ENCODE measurements at places on chromosomes 11 and 22.

DNA sequence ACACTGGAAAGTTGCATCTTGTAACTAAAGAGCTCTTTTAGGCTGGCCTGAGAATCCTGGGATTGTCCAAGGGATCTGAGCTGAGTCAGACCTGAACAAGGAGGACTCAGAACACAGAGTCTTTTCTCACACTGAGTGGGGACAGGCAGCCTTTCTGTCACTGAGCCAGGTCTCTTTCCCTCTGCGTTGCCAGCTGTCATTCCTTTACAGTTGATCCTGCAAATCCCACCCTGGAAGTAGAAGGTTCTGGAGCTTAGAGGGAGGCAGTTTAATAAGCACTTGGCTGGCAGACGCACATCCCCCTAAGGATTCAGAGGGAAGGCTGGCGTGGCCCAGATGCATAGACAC is 76.3 kb upstream of the SUSD2 start:
- DNase-seq = no peak

DNA sequence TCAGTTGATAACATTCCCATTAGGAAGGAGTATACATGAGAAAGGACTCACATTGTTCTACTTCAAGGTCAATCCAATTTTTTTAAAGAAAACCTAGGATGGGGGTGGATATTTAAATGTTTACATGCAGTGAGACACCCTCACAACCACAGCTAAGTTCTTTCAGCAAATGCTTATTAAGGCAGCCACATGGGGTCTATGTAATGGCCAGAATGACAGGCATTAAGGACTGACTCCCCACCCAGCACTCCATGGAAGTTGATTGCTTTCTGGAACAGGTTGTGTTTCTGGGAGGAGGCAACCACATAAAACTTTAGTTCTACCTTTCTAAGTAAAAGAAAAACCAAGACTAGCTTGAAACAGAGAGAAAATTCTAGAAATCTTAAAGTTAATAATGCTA is 662.0 kb upstream of the CCDC90B start:
- DNase-seq = no peak

DNA sequence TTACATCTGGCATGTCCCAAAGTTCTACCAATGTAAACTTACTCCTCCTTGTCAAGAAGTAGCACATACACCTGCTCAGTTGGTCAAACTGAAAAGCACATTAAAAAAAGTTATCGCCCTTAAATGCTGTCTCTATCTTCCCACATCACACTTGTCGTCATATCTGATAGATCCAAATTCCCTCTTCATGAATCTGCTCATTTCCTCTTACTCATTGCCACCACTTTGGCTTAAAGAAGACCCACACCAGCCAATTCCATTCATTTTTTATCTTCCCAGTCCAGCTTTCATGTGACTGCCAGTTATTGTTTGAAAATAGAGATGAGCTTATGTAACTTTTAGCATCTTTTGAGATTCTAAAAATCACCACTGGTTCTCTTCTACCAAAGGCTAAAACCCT is 305.9 kb upstream of the MTNR1B start:
- DNase-seq = no peak

- DNase-seq = no peak
Observed at GRCh38 chr11:132278801-132279574, 908.6 kb downstream of the NTM start.

- no peak for DNase-seq
Observed at GRCh38 chr11:34339149-34340064, 18.4 kb downstream of the ABTB2 start.

DNA sequence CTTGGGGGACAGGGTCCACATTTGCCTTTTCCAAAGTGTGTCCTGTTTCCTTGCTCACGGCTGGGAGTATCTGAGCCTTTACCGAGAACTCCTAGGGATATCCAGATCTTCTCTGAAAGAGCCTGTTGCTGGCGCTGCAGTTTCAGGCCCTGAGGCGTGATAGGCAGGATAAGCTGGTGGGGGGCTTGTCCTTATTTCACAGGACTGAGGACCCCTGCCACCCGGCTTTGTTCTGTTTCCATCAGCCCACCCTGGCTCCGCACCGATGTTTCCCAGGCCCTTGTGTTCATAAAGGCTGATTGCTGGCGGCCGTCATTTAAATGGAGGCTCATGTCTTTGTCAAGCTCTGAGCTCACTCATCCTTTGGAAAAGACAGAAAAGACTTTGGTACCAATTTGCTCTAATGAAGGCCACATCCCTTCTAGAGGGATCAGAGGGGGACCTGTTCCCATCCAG is 9.4 kb upstream of the NPTXR start:
- DNase-seq = no peak

- no peak for DNase-seq
Observed at GRCh38 chr11:371051-371450, 1.8 kb downstream of the B4GALNT4 start.

DNA sequence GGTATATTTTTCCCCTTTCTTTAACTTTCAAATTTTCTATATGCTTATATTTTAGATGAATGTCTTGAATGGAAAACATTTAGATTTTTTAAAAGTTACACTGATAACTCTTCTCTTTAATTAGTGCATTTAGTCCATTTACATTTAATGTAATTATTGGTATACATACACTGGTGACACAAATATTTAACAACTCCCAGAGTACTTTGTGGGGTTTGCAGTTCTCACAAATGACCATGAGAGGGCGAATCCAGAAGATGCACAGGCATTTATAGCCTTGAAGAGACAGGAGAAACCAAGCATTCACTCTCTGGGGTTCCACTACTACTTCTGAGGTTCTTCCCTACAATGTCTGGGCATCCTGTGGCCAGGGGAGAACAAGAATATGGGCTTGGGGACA is 125.1 kb downstream of the TIMP3 start:
- no peak for DNase-seq

GRCh38 chr22:45657701-45658100 is 13.9 kb upstream of the ATXN10 start:
- no peak for DNase-seq

Data from stimulated activated CD4-positive, alpha-beta T cell treated with anti-CD3 and anti-CD28 coated beads, Interleukin-15, amount 100 ng/mL, for 48 hours (primary cell).